ENCODE measurements at places on chromosomes 11 and 22. TPM values are rescaled to one million over a fixed set of nuclear protein-coding genes. Genes with fewer than 3 reads are reported as not detected.

The TNNI2 gene
- not detected for polyA plus RNA-seq

The ZP1 gene
- polyA plus RNA-seq = 0.32 TPM

The TBX1 gene
- 2.9 TPM for polyA plus RNA-seq

The ANGPTL5 gene
- not detected for polyA plus RNA-seq

The LIF gene
- polyA plus RNA-seq = 44.3 TPM

The OR4D6 gene
- not detected for polyA plus RNA-seq

The FXYD2 gene
- 29.7 TPM for polyA plus RNA-seq

The RAC2 gene
- polyA plus RNA-seq = 0.05 TPM

The PRAME gene
- polyA plus RNA-seq = 130 TPM

DNA sequence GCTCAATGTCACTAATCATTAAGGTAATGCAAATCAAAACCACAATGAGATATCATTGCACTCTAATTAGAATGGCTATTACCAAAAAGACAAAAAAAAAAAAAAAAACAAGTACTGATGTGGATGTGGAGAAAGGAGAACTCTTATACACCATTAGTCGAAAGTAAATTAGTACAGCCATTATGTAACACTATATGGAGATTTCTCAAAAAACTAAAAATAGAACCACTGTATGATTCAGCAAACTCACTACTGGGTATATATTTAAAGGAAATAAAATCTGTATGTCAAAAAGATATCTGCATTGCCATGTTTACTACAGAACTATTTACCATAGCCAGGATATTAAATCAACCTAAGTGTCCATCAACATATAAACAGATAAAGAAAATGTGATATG lies 265.4 kb upstream of the ARHGAP20 start:
- no peak for DNase-seq

DNA sequence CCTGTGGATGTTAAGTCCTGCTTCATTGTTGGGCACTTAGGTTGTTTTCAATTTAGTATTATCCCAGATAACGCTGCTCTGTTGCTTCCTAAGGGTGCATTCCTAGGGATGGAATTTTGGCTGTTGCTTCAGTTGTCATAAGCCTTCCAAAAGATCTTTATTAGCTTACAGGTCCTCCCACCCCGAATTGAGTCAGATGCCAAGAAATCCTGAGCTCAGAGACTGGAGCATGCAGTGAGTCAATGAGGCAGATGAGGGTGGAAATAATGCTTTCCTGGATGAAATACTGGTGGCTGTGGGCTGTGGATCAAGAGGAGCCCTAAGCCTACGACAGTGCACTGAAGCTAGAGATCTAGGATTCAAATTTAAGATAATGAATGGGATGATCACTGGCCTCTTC lies 10.7 kb upstream of the IL18BP start:
- no peak for DNase-seq

DNA sequence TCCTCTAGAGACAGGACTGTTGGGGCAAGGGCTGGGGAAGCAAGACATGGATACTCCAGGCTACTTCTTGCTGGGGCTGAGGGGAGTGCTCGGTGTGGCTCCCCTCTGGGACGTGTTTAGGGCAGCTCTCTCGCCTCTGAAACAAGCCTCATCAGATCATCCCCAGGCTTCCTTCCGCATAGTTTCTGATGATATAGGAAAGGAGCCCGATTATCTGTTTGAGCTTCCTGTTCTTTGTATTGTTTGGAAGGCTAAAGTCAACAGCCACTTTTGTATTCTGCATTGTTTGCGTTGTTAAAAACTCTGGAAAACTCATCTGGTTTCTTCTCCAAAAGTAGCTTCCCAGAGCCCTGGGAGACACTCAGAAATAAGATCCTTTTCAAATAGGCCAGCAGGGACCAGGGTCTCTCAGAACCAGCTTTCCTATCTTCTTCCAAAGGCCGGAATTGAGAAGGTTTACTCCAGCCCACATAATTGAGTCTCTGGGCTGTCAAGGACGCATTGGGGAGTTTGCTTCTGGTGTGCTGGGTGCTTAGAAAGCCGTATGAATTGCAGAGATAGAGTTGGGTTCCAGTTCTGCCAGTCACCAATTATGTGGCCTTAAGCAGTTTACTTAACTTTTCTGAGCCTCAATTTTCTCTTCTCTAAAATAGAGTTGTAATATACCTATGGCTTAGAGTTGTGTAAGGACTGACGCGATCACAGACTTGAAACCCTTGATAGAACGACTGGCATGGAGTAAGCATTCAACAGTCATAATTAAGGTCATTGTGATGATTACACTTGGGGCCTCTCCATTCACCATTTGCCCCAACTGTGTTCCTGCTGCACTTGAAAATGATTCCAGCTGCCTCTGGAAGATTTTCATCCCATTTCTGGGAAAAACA lies 19.1 kb downstream of the CD44 start:
- DNase-seq = no peak

GRCh38 chr11:79346021-79346420 lies 94.8 kb downstream of the TENM4 start:
- DNase-seq = no peak

DNA sequence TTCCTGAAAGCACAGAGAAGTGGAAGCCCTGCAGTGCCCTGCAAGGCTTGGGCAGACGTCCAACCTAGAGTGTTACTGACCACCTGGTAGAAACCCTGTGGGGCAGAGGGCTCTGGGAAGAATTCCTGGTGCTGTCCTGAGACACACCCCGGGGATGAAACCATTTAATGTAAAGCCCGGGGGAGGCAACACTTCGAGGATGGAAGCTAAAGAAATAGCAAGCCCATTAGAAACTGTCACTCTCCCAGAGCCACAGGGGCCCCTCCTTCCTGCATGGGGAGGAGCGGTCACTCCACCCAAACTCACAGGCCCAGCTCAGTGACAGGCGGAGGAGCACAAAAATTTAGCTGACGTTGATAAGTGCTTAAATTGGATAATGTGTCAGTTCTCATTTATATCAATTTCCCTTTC lies 57.6 kb downstream of the NRXN2 start:
- no peak for DNase-seq

DNA sequence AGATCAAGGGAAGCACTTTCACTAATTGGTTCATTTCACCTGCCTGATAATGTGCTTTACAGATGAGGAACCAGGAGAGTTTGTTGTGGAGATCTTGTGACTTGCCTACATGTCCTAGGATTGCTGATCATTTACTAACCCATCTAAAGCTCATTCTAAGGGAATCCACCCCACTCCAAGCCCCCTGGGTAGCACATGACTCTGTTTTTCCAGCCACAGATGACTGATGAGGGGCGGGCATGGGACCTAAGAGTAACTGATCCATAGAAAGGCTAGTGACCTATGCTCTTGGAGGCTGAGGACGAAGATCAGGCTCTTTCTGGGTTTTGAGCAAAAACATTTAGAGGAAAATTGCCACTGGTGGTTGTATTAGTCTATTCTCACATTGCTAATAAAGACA lies 378.1 kb downstream of the CADM1 start:
- DNase-seq = no peak

- DNase-seq = no peak
Measured at GRCh38 chr11:76835928-76836612, 24.6 kb upstream of the ACER3 start.

DNA sequence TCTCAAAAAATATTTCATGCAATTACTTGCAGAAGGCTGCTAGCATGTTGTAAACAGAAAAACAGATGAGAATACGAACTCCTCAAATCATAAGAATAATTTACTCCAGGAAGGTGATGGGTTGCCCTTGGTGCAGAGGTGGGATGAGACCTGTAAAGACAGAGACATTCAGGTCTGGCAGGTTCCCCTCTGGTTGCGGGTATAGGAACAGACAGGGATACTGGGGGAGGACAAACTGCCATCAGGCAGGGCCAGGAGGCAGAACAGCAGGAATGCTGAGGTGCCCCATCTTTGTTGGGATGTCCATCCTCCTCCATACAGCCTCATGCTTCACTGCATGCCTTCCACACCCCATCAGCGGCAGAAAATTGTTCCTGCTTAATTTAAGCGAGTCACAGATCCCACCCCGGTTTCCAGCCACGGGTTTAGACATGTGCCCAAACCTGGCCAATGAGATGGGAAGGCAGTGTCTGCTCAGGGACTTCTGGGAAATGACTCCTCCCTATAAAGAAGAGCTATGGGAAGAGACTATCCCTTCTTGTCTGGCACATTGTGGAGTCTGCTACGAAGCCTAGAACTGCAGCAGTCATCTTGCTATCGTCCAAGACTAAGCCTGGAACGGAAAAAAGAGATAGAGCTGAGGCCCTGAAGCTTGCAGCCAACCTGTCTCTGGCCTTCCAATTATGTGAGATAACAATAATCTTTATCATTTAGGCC lies 23.1 kb upstream of the IRAG1 start:
- no peak for DNase-seq

- no peak for DNase-seq
Measured at GRCh38 chr22:47848184-47848920, 1085.9 kb downstream of the TBC1D22A start.

DNA sequence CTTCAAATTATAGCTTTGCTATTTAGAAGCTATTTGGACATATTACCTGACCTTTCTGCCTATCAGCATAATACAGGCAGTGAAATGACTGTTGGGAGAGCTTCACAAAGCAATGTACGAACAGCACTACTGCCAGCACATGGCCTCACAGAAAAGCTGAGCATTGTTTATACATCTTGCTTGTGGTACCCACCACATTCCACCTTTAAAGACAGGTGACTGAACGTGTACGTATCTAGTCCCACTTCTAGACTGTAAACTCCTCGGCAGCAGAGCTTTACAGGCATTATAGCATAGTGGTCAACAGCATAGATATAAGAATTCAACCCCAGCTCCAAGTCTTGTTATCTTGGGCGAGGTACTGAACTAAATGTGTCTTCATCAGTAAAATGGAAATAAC lies 1.6 kb downstream of the JOSD1 start:
- no peak for DNase-seq

DNA sequence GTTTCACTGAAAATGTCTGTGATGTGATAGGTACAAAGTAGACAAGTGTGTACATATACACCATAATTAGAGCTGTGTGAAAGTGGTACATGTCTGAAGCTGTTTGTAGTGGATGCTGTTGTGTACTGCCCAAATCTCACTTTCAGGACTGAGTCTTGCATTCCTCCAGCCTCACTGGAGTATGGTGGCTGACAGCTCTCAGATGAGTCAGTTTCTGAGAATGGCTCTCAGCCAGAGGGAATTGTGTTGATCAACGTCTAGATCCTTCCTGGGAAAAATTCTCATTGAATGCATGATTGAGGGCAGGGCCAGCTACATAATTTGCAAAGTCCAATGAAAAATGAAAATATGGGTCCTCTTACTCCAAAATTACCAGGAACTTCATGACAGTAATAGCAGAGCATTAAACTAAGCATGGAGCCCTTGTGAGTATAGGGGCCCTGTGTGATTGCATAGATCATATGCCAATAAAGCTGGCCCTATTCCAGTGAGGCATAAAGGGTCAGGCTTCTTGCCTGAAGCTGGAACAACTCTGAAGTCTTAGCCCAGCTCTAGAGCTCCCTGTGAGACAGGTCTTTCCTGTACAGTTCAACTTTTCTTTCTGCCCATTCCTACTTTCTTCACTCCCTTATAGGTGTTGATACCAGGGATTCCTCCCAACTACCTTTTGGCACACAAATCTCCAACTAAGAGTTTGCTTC lies 10.8 kb upstream of the CYP2R1 start:
- DNase-seq = no peak

DNA sequence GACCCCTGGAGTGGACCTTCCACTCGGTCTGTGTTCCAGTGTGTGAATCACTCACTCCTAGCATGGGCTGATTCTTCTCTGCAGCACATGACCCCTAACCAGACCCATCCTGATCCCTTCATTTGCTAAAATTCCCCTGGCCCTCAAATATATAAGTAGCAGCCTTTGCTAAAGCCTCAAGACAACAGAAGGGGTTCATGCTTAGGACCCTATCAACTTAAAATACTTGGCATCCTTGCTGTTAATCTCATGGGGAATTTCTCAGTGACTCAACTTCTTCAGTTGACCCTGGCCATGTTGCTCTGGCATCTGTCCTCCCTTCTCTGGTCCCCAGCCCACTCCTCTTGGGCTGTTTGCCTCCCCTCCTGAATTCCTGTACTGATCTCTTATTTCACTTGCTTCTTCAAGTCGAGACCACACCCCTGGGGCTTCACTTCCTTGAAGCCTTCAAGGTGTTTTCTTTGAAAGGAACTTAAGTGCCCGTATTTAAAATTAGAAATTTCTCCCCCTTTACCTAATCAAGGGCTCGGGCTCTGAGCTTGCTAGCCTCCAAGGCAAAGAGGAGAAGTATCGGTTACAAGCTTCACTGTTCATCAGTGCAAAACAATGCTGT lies 23.6 kb downstream of the NNMT start:
- no peak for DNase-seq

- DNase-seq = no peak
Measured at GRCh38 chr11:87432022-87432421, 394.3 kb downstream of the TMEM135 start.

DNA sequence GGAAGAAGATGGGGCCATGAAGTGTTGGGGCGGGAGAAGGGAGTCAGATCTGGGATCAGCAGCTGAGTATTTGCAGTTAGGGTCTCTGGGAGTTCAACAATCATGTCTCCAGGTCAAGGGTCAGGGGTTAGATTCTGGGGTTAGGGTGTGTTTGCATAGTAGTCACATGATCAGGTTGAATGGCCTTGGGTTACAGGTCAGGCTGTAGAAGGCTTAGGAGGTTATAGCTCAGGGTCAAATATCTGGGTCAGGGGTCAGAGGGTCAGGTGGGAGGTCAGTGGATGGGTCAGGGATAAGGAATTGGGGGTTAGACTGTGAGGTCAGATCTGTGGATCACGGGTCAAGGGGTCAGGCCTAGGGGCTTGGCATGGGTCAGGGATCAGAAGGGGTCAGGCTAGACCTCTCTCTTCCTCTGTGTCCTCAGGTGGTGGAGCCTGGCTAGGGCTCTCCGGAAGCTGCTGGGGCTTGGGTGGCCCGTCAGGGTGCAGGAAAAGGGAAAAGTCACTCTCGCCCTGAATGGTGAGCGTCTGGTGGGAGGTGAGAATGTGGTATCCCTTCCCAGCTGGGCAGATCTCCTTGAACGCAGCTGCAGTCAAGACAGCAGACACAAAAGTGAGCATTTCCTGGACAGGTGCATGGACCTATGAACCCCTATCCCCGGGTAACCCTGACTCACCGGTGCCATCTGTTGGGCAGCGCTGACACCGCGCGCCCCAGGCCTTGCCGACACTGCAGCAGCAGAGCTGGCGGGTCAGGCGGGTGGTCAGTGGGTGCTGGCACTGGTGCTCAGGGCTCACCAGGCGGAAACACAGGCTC lies 6.4 kb downstream of the LTBP3 start:
- DNase-seq = peak; percentile 58

DNA sequence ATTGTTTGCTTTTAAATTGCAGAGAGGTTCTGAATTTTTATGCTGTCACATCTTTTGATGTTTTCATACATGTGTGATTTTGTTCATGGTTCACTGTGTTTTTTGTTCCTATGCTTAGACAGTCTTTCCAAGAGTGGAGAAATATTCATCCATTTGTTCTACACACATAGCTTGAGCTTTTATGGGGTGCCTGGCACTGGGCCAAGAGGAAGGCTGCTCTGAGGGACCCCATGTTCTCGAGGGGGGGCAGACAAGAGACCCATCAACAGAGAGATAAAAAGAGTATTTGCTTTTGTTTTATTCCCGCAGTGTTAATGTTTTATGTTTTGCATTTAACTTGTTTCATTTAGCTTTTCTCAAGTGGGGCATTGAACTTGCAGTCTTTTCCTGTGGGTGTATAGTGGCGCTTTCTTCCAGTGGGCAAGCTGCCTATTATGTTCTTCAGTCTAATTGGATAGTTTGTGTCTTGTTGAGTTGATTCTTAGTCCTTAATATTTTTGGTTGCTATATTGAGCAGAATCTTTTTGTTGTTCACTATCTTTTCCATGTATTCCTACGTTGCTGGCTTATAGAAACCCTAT lies 57.7 kb downstream of the CABIN1 start:
- no peak for DNase-seq

- DNase-seq = no peak
Measured at GRCh38 chr11:109859045-109859724, 234.0 kb upstream of the ZC3H12C start.

Measured in A549 (cell line).